ENCODE measurements at places on chromosomes 12 and 14. TPM values are rescaled to one million over a fixed set of nuclear protein-coding genes. Genes with fewer than 3 reads are reported as not detected.

CHGA gene
- not detected for total RNA-seq

RNASE7 gene
- total RNA-seq = not detected

MIPOL1 gene
- total RNA-seq = 23.7 TPM

LHX5 gene
- not detected for total RNA-seq

CCDC198 gene
- not detected for total RNA-seq

ACSS3 gene
- total RNA-seq = 0.28 TPM

CLEC9A gene
- total RNA-seq = not detected

SLC6A13 gene
- total RNA-seq = not detected

RND1 gene
- not detected for total RNA-seq

GRCh38 chr12:26878661-26879119 is 45.7 kb upstream of the ITPR2 start:
- DNase-seq = no peak

DNA sequence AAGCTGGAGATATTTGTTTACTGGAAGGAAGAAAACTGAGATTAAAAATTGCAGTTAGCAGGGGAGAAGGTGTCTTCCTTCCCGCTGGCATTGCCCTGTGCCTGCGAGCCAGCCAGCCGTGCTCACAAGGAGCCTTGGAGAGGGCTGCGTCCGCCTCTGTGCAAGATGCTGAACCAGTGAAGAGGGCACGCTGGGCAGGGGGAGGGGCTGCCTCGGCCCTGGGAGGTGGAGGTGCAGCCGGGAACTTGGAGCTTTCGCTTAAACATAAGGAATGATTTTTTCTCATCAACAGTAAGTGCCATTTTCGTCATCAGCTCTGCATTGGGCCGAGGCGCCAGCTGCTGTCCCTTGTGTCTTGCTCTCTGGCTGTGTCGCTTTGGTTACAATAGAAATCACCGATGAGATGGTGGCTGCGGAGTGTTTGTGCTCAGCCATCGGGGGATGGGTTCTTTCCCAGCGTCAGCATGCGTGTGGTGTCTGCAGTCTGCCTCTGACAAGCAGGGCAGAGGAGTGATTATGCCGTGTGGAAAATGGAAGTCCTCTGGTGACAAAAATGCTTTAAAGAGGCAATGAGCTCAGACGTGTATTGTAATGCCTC is 97.3 kb downstream of the ESR2 start:
- peak; percentile 62 for DNase-seq

DNA sequence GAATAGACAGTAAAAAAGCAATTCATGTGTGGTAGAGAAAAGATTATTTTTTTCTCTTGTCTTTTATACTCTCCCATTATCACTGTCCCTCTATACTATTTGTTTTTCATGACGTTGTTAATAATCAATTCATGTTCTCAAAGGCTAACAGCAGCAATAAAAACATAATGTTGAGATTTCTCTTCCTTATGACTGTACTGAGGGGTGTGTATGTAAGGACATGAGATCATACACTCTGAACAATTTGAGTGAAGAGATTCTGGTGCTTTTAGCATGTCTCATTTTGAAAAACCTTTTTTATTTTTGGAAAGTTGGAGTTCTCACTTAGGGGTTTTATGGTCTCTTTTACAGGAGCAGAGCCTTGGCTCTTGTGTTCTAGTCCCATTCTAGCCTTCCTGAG is 3.8 kb upstream of the TSPAN8 start:
- DNase-seq = no peak

DNA sequence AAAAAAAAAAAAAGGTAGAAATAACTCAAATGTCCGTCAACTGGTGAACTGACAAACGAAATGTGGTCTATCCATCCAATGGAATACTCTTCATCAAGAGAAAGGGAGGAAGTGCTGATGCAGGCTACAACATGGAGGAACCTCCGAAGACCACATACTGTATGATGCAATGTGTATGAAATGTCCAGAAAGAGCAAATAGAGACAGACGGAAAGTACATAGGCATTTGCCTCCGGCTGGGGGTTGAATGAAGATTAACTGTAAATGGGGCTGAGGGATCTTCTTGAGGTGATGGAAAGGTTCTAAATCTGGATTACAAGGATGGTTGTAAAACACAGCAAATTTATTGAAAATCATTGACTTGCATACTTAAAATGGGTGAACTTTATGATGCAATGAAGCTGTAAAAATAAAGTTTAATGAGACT is 35.4 kb downstream of the DLK1 start:
- DNase-seq = no peak

GRCh38 chr14:95480109-95480886 is 36.2 kb downstream of the SYNE3 start:
- no peak for DNase-seq

- DNase-seq = no peak
These were observed 13.9 kb downstream of the TMEM119 start for GRCh38 chr12:108583991-108584390.

- no peak for DNase-seq
These were observed 34.6 kb downstream of the PTPRR start for GRCh38 chr12:70885956-70886355.

DNA sequence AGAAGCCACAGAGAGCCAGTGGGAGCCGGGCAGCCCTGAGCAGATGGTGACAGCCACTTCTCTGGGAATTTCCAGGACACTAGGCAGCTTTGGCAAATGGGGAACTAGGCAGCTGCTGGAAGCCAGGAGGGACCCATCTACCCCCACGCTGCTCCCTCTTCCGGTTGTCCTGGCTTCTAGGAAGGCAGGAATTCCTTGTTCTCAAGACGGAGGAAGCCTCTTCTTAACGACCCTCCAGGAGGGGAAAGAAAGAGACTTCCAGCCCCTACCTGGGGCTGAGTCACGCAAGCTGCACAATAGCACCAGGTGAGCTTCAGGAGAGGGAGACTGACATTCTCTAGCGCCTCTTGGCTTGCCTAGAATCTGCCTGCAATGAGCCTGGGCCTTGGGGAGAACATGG is 141.5 kb downstream of the ANO2 start:
- no peak for DNase-seq

GRCh38 chr12:90801776-90802175 is 153.2 kb downstream of the CCER1 start:
- no peak for DNase-seq

DNA sequence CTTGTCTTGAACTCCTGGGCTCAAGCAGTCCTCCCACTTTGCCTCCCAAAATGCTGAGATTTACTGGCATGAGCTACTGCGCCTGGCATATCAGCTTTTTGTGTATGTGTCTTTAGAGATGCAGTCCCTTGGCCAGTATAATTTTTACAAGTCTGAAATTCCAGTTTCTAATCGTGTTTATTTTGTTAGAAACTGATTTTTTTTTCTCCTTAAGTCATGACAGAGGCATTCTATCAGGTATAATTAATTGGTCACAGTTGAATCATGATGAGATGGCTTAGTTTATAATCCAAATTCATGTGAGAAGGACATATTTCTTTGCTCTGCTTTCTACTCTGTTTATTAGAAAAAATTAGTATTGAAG is 98.9 kb downstream of the PCNX1 start:
- DNase-seq = no peak

- DNase-seq = peak; percentile 86
These were observed 149.5 kb downstream of the ETV6 start for GRCh38 chr12:11798856-11799501.

GRCh38 chr12:2008677-2009076 is 4.4 kb upstream of the DCP1B start:
- no peak for DNase-seq

DNA sequence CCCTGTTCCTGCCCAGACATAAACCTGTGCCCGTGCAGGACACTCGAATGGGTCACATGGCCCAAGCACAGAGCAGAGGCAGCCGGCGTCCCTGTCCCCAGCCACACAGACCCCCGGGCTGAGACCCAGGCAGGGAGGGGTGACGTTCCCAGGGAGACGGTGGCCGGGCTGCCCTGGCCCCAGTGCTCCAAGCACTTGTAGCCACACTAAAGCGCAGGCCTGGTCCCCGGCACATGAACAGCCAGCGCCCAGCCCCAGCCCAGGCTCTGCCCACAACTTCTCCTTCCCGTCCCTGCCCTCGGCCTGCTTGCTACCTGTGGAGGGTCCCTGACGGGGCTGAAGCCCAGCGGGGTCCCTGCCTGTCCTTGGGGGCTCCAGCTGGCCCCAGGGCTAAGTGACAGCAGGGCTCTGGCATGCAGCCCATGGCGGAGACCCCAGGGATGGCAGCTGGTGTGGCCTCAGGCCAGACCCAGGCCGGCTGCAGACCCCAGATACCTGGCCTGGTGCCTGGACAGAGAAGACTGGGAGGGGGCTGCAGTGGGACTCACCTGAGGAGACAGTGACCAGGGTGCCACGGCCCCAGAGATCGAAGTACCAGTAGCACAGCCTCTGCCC is 338.4 kb downstream of the TMEM121 start:
- DNase-seq = peak; percentile 27

DNA sequence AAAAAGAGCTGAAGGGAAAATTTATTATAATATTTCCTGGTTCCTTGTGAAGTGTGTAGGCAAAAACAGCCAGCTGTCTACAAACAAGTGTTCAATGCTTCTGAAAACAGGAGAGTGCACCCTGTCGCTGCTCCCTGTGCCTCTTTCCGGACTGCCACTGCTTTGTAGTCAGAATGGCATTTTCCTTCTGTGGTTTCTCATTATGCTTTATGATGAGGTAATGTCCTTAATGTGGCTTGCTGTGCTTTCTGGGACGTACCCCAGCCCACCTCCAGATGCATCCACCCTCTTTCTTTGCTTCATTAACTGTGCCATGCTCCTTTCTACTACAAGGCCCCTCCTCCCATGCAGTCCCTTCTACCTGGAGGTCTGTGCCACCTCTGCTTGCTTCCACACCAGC is 148.1 kb downstream of the SYT1 start:
- no peak for DNase-seq

DNA sequence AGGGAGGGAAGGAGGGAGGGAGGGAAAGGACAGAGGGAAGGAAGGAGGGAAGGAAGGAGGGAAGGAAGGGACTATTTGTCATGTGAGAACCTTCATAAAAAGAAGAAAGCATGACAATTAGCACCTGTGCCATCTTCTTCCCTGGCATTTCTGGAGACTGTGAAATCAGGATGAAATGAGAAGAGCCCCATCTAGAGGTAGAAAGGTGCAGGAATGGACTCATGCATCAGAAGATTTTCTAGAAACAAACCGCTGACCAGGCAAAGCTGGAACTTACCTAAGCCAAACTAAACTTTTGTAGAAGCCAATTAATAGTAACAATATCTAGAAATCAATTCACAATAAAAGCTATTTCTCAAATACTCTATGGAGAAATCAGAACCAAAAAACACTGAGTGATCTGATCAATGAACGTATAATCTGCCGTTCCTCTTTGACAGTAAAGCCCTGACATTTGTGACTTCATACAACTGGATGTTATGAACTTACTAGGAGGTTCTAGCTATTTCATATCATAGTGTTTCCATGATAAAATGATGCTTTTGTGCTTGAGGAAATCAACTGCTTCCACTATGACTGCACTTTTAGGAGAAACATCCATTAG is 24.4 kb upstream of the CRACR2A start:
- no peak for DNase-seq

GRCh38 chr14:104871656-104872468 is 6.8 kb downstream of the CEP170B start:
- DNase-seq = no peak

GRCh38 chr12:31370531-31371255 is 44.7 kb upstream of the SINHCAF start:
- DNase-seq = no peak

DNA sequence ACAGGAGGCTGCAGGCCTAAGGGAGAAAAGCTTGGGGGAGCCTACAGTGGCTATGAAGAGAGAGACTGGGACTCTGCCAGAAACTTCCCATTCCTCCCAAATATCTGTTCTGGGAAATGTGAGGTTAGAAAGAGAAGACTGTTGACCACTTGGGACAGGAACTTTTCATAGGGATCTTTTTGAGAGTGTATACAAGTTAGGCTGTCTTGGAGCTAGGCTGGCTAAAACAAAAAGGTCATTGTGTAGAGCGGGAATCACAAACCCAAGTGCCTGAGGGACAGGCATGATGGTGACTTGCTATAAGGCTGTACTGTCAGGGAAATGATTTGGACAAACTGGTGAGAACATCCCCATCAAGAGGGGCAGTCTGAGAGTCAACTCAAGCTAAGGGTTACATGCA is 175.1 kb downstream of the GRIP1 start:
- no peak for DNase-seq

DNA sequence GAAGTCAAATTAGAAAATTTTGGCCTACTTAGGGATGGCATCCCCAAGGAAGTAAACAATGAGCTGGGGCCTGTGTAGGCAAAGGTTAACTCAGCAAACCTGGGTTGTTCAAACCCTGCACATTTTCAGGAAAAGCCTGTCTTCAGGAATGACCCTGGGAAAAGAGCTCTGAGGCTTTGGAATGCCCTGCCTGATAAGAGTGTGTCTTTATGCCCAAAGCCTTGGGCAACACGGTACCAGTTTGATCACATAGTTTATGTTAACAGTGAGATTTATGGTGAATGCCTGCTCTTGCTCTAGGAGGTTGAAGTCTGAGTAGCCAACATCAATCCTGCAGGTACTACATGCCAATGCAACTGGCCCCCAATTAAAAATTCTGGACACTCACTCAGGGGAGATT is 28.2 kb upstream of the STAB2 start:
- no peak for DNase-seq

Measured in SJSA1 (cell line).